Hypothalamus (tissue), 51 donors: ENCODE measurements at places on chromosomes 12 and 14.

- DNase-seq: no peak
Observed at GRCh38 chr12:132255642-132256041, 73.7 kb downstream of the GALNT9 start.

DNA sequence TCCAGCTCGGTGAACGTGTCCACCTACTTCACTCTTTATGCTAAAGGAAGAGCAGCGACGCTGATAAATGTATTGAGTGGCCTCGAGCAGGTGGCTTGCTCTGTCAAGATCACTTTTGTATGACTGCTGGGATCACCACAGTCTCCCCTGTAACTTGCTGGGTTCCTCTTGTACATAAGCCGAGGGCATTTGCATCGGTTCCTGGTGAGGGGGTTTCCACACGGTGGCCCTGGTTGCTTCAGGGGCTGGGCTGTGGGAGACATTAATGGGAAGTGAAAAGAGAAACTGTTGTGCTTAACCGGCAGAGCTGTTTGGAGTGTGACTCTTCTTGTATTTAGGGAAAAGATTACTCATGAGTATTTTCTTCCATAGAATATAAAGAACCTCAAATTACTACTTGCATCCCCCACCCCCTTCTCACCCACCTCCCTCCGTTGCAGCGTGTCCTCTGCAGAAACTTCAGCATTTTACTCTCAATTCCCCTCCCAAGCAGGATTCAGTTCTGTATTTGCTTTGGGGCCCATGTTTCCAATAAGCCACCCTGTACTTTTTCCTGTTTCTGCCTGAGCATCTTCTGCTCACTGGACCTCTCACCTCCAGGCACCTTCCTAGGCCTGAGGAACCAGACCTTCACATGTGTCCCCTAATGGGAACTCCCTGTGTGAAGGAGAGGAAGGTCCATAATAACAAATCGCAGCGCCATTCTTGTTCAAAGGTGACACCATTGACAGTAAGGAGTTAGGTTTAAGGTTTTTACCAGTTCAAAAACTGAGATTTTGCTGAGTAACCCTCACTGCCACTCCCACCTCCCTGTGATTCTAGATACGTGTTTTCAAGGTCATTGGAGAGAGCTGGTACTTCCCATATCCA is 187.0 kb downstream of the ETV6 start:
- no peak for DNase-seq

DNA sequence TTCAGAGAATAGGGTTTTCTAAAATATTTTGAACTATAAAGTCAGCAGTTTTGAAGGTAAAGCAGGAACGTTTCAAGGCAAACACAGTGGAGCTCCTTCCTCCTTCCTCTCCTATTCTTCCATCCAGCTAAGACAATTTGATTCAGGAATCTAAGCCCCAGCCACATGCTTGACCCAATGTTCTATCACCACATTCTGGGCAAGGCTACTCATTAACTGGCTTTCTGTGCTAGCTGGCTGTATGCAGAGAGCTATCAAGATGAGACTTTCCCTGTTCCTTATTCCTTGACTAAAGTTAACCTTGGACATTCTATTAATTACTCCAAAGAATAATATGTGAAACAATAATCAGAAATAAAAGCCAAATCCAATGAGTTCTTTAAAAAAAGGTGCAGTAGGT is 266.9 kb downstream of the NOVA1 start:
- no peak for DNase-seq

DNA sequence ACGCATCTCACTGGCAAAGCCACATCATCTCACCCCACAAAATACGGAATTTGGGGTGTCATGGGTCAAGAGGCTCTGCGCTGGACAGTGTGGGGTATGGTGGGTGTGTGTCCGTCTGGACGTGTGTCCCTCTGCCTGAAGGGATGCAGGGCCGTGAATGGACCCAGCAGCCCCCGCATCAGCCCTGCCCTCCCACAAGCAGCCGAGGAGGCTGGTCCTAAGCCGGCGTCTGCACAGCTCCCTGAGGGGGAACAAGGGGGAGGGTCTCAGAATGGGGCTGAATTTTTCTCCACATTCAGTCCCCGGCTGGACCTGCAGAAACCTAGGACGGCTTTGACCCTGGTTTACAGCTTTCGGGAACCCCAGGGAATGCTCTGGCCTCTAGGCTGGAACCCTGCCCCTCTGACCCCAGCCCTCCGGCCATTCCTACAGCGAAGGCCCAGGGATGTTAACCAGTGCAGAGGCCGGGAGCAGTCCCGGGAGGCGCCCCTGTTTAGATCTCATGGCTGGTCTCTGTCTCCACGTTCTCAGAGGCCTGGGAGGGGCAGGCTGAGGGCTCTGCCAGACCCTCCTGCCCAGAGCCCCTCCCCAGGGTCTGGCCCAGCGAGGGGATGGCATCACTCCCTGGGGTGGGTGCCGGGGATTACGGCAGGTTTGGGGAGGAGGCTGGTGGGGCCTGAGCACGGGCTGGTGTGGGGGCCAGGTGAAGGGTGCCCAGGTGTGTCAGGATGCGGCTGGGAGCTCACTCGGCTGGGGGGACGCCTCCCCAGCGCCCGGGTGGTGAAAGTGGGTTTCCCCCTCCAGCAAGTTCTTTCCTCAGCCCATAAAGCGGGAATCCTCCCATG is 156.5 kb upstream of the C14orf180 start:
- DNase-seq: no peak

DNA sequence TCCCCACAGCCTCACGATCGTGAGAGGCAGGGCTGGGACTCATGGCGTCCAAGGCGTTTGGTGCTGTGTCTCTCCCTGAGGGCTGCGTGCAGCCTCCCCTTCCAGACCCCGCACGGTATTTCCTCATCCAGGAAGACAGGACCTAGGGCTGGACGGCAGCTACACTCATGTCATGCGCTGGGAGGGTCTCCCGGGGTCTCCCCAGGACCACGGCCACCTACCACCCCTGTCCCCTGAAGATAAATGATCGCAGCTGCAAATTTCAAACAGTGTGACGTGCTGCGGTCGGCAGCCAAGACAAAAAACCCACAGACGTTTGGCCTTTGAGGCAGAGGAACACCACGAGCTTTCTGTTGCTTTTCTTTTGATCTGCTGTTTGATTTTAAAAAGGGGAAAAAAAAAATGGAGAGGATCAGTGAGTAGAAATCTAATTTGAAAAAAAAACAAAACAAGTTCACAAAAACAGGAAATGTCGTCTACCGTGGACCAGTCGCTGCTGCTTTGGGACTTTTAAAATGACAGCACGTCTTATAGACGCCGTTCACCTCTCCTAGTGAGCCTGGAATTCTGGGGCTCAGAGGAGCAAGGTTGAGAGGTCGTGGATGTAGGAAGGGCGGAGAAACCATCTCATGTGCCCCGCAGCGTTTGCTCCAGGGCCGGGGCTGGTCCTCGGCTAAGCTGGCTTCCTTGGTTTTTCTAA is 237.6 kb downstream of the SLC41A2 start:
- DNase-seq: no peak
